Type B pancreatic cell (in vitro differentiated cells): ENCODE measurements at places on chromosomes 1 and 21. TPM values are rescaled to one million over a fixed set of nuclear protein-coding genes. Genes with fewer than 3 reads are reported as not detected.
A peak's percentile ranks its signal among the peaks of the same experiment; 100 is the strongest.

DNA sequence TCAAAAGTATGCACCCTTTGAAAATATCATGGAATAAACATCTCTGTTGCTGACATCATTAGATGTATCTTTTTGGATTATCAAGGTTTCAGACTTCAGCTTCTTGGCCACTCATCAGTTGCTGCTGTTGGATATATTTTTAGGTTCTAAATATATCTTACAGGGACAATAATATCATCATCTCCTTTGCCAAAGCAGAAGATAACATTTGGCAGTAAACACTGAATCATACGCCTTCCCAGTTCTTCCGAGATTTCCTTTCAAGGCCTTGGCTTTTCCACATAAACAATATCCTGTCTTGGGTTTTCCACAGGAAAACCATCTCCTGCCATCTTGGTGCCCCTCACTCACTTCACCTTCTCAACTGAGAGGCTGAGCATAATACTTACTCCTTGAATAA lies 39.3 kb downstream of the RGS7 start:
- DNase-seq: no peak
- no peak overlapping the region for H3K27ac ChIP-seq
- no peak overlapping the region for H3K4me3 ChIP-seq
- H3K4me1 ChIP-seq: no peaks in the 10 kb centered on the region

- no peak for DNase-seq
- peaks cover 57% of the 10 kb centered on the region for H3K27me3 ChIP-seq
- H3K36me3 ChIP-seq: peaks cover 7% of the 10 kb centered on the region
- H3K4me3 ChIP-seq: peak overlapping the region; percentile 88
Measured at GRCh38 chr1:236063919-236064673, 794 bp downstream of the NID1 start.

DNA sequence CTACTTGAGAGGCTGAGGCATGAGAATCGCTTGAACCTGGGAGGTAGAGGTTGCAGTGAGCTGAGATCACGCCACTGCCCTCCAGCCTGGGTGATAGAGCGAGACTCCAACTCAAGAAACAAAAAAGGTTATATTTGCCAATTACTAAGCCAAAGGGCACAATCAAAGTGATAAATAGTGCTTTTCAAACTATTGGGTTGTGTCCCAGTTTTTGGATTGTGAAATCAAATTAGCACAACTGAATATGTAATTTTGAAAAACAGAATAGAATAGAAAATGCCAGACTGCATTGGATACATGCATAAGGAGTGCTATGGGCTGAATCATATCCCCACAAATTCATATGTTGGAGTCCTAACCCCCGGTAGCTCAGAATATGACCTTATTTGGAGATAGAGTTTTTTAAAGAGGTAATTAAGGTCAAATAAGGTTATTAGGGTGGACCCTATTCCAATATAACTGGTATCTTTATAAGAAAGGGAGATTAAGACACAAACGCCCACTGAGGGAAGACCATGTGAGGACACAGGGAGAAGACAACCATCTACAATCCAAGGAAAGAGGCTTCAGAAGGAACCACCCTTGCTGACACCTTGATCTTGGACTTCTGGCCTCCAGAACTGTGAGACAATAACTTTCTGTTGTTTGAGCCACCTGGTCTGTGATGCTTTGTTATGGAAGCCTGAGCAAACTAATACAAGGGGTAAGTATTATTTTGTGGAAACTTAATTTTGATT lies 42.9 kb upstream of the HUNK start:
- peaks cover 15% of the 10 kb centered on the region for H3K27me3 ChIP-seq
- H3K4me1 ChIP-seq: peaks cover 4% of the 10 kb centered on the region
- no peaks in the 10 kb centered on the region for H3K36me3 ChIP-seq
- no peak overlapping the region for H3K4me3 ChIP-seq
- DNase-seq: no peak

- no peaks in the 10 kb centered on the region for H3K36me3 ChIP-seq
- no peak for DNase-seq
- peak overlapping the region; percentile 80 for H3K27ac ChIP-seq
- H3K4me1 ChIP-seq: no peaks in the 10 kb centered on the region
- H3K27me3 ChIP-seq: no peaks in the 10 kb centered on the region
Measured at GRCh38 chr1:58310881-58311280, 235.6 kb downstream of the OMA1 start.

- H3K27ac ChIP-seq: peak overlapping the region; percentile 98
- DNase-seq: no peak
- H3K4me1 ChIP-seq: peaks cover 49% of the 10 kb centered on the region
Measured at GRCh38 chr1:42950116-42950481, 8.6 kb downstream of the SLC2A1 start.

DNA sequence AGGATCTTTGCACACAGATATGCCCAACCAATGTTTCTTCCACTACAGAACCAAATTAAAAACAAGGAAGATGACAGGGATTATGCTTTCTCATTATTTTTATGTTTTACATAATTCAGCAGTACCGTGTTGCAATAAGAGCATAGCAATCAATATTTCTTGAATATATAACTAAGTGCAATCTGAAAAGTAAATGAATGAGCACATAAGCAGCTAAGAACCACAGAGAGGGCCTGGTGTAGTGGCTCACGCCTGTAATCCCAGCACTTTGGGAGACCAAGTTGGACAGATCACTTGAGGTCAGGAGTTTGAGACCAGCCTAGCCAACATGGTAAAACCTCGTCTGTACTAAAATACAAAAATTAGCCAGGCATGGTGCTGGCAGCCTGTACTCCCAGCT lies 423.7 kb downstream of the MRPL39 start:
- H3K4me3 ChIP-seq: no peak overlapping the region
- H3K4me1 ChIP-seq: no peaks in the 10 kb centered on the region
- H3K36me3 ChIP-seq: no peaks in the 10 kb centered on the region
- H3K27ac ChIP-seq: no peak overlapping the region
- no peaks in the 10 kb centered on the region for H3K27me3 ChIP-seq
- DNase-seq: no peak

- peaks cover 13% of the 10 kb centered on the region for H3K4me1 ChIP-seq
- no peak overlapping the region for H3K4me3 ChIP-seq
- H3K27ac ChIP-seq: no peak overlapping the region
- H3K27me3 ChIP-seq: no peaks in the 10 kb centered on the region
- H3K36me3 ChIP-seq: peaks cover 5% of the 10 kb centered on the region
Measured at GRCh38 chr1:76302711-76303339, 228.3 kb downstream of the ST6GALNAC3 start.

DNA sequence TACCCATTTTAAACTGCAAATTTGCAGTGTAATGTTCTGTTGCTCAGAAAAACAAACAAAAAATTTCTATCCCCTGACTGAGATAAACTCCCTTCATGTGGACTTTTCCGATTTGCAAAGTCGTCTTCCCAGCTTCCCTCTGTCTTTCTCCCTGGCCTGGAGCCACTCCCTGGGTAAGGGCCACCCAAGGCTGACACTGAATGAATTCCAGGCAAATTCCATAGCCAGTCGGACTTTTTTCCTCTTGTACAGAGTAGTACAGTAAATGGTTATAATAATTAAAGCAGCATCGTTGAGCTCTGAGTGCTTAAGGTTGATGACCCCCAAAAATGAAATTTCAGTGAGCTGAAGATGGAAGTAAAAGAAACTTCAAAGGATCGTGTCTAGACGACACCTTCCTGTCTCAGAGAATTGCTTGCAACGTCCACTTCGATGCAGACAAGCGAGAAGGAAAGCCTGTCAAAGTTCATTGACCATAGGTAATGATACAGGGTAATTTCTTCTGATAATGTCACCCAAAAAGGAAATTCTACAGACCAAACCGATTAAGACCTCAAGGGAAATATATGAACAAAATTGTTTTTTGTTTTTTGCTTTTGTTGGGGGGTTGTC lies 33.6 kb upstream of the LHX8 start:
- no peaks in the 10 kb centered on the region for H3K36me3 ChIP-seq
- no peaks in the 10 kb centered on the region for H3K27me3 ChIP-seq
- no peak overlapping the region for H3K4me3 ChIP-seq
- DNase-seq: no peak

DNA sequence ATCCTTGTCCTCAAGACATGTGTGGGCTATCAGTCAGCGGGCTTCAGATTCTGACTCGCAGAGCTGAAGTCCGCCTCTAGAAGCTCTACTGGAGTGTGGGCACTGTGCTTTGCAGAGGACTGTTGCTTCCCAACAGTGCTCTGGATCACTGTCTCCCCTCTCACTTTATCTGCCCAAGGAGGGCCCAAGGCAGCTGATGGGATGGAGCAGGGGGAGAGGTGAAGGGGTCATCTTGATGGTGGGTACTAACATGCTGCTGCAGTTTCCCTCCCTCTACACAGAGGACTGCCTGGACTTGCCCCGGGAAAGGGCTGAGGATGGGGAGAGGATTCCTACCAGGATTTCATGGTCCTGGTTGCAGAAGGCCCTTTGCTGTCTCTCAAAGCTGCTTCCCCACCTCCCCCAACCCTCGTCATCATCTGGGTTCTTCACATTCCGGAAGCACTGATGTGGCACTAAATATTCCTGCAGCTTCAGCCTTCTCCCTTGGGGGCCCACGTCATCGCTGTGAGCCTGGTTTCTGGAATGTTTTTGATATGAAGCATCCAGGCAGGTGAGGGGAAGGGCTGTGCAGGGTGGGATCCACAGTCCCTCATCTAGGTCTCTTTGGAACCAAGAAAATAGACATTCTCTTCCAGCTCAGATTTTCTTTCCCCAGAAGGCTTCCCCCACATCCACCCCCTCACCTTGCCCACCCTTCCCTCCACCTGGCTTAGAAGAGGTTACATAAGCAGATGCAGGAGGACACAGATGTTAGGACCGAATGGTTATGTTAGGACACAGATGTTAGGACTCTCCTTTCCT lies 23.2 kb downstream of the NUAK2 start:
- DNase-seq: no peak
- peaks cover 57% of the 10 kb centered on the region for H3K4me1 ChIP-seq
- peaks cover 6% of the 10 kb centered on the region for H3K36me3 ChIP-seq

- H3K4me1 ChIP-seq: peaks cover 10% of the 10 kb centered on the region
- H3K27ac ChIP-seq: no peak overlapping the region
Measured at GRCh38 chr1:232578651-232579195, 51.2 kb downstream of the SIPA1L2 start.

- no peaks in the 10 kb centered on the region for H3K36me3 ChIP-seq
- no peaks in the 10 kb centered on the region for H3K4me1 ChIP-seq
- DNase-seq: no peak
- no peak overlapping the region for H3K4me3 ChIP-seq
- H3K27me3 ChIP-seq: no peaks in the 10 kb centered on the region
Measured at GRCh38 chr1:194295685-194296084, 1109.3 kb upstream of the B3GALT2 start.

DNA sequence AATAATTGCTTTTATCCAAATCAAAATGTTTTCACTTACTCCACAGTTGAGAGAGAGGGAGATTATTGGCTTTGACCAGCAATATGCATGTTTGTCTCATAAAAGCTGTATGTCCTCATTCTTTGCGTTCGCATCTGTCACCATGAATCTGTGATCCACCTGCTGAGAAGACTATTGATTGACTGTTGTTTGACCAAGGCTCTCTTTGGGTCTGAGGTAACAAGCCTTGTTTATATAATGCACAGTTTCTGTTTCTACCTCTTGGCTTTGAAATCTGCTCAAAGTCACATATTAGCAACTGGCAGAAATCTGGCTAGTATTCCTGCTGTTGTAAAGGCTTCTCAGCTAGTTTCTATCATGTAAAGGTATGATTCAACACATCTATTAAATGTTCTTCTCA lies 157.0 kb downstream of the LYPLAL1 start:
- peaks cover 10% of the 10 kb centered on the region for H3K4me1 ChIP-seq
- DNase-seq: no peak
- H3K4me3 ChIP-seq: no peak overlapping the region
- peaks cover 4% of the 10 kb centered on the region for H3K36me3 ChIP-seq
- H3K27me3 ChIP-seq: no peaks in the 10 kb centered on the region

DNA sequence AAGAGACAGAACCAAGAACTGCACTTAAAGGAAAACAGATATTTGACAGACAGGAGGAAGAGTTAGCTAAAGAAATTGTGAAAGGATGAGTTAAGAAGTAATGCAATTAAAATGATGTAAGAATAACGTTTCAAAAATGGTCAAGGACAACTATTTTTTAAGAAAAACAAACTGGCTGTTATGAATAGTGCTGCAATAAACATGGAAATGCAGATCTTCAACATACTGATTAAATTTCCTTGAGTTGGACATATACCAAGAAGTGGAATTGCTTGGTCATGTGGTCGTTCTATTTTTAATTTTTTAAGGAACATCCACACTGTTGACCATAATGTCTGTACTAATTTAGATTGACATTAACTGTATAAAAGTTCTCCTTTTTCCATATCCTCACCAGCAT lies 23.1 kb upstream of the PHTF1 start:
- peaks cover 10% of the 10 kb centered on the region for H3K36me3 ChIP-seq
- peaks cover 18% of the 10 kb centered on the region for H3K4me1 ChIP-seq
- no peak overlapping the region for H3K4me3 ChIP-seq

- peaks cover 10% of the 10 kb centered on the region for H3K4me1 ChIP-seq
- peaks cover 10% of the 10 kb centered on the region for H3K27me3 ChIP-seq
- H3K36me3 ChIP-seq: no peaks in the 10 kb centered on the region
- no peak for DNase-seq
- H3K27ac ChIP-seq: no peak overlapping the region
Measured at GRCh38 chr1:205495237-205495823, 9.1 kb upstream of the CDK18 start.

DNA sequence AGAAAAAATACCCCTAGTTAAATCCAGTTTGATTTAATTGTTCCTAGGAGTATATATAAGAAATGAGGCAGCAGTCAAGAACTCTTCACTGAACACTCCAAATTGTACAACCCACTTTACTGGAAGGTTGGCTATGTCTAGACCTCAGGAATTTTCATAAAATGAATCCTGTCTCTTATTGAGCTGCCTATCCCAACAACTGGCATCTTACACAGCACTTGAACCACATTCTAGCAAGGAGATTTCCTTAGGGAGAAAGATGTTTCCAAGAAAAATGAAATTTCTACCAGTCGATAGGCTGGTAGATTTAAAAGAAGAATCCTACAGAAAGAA lies 16.3 kb downstream of the RNF19B start:
- no peaks in the 10 kb centered on the region for H3K27me3 ChIP-seq
- H3K27ac ChIP-seq: peak overlapping the region; percentile 60
- no peak overlapping the region for H3K4me3 ChIP-seq
- peaks cover 37% of the 10 kb centered on the region for H3K36me3 ChIP-seq

DNA sequence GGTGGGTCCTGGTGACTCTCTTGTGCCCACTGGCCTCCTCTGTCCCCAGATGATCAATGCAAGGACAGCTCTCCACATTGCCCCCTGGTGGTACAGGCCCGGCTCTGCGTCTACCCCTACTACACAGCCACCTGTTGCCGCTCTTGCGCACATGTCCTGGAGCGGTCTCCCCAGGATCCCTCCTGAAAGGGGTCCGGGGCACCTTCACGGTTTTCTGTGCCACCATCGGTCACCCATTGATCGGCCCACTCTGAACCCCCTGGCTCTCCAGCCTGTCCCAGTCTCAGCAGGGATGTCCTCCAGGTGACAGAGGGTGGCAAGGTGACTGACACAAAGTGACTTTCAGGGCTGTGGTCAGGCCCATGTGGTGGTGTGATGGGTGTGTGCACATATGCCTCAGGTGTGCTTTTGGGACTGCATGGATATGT lies 10.8 kb downstream of the ADAMTSL4 start:
- peak overlapping the region; percentile 100 for H3K27ac ChIP-seq
- H3K27me3 ChIP-seq: no peaks in the 10 kb centered on the region
- peak overlapping the region; percentile 96 for H3K4me3 ChIP-seq
- H3K4me1 ChIP-seq: peaks cover 43% of the 10 kb centered on the region
- H3K36me3 ChIP-seq: no peaks in the 10 kb centered on the region

- no peaks in the 10 kb centered on the region for H3K27me3 ChIP-seq
- H3K27ac ChIP-seq: no peak overlapping the region
- DNase-seq: no peak
Measured at GRCh38 chr1:209855006-209855405, 27.2 kb downstream of the UTP25 start.

- DNase-seq: peak; percentile 92
- peaks cover 43% of the 10 kb centered on the region for H3K4me1 ChIP-seq
- H3K36me3 ChIP-seq: no peaks in the 10 kb centered on the region
Measured at GRCh38 chr1:153568367-153569099, 2.9 kb upstream of the S100A2 start.

The RBM11 gene
- total RNA-seq: 2.1 and 2.7 TPM in 2 replicates
